ENCODE measurements at places on chromosomes 13 and 19.

GRCh38 chr13:98515818-98516465, 61.0 kb downstream of the STK24 start:
- no peak for DNase-seq

- no peak for DNase-seq
These were observed 1007.2 kb downstream of the PCDH9 start for GRCh38 chr13:66222926-66223325.

DNA sequence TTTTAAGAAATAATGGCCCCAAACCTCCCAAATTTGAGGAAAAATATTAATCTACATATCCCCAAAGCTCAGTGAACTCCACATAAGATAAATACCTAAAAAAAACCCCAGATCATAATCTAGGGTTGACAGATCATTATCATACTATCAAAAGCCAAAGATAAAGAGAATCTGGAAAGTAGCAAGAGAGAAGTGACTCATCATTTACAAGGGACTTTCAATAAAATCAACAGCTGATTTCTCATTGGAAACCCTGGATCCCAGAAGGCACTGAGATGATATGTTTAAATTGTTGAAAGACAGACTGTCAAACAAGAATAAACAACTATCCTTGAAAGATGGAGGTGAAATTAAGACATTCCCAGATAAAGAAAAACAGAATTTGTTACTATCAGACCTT, 199.3 kb downstream of the KCNRG start:
- no peak for DNase-seq

- DNase-seq: no peak
These were observed 3.6 kb downstream of the ZIC5 start for GRCh38 chr13:99967869-99968520.
